ENCODE measurements at places on chromosomes 1 and 21.

DNA sequence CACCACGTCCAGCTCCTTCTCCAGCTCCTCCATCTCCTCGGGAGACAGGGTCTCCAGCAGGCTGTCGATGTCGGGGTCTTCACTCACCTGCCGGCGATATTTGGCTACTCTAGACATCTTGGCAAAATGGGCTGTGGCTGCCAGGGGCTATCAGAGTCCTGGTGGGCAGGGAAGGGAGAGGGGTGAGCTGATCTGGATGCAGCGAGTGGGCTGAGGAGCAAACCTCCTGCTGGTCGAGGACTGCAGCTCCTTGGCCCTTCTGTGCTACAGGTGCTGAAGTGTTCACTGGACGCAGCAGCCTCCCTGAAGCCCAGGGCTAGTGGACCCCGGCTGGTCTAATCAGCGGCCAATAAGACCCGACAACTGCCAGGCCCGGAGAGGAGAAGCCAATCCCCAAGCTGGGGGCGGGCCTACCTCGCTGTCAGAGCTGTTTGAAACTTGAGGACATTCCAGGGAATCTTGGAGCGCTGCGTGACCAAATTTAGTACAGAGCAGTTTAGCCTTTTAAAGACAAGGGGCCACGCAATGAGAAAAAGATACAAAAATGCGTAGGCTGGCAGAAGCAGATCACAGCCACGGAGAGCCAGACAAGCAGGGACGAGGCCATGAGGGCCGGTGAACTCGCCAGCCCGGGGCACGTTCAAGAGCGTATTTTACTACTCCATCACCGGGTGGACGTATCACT, at the start of gene LMOD1:
TSS of gene LMOD1 (minus strand) at position 325 of the 685 bp plus-strand sequence. CDS start at position 117, 208 bp downstream.
- peak; percentile 18 for DNase-seq

DNA sequence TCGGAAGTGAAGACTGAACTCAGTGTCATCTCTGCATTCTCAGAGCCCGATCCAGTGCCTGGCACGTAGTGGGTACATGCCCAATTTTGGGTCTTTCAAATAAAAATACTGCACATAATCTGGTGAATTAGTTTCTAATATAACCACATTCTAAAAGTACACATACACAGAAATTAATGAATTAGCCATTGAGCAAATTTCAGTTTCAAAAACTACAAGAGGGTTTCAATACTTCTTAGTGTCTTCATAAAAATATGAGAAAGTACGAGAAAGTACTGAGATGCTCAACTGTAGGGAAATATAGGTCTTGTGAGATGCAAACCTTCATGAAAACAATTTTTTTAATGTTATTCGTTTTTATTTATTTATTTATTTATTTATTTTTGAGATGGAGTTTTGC, 86.9 kb downstream of the SMYD2 start:
- no peak for DNase-seq

GRCh38 chr21:33870768-33871167, 44.8 kb downstream of the ATP5PO start:
- no peak for DNase-seq

DNA sequence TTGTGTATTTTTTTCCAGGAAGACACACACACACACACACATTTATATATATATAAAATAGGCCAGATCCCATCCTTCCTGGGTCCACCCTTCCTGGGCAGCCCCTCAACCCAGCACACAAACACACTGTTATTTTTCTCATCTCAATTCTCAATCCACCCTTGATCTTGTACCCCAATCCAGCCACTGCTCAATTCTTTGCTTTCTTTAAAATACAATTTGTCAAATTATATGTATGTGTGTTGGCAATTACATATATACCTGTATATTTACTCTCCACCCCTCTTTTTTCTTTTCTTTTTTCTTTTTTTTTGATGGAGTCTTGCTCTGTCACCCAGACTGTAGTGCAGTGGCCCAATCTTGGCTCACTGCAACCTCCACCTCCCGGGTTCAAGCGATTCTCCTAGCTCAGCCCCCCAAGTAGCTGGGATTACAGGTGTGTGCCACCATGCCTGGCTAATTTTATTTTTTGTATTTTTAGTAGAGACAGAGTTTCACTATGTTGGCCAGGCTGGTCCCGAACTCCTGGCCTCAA, 88.3 kb downstream of the DHRS3 start:
- no peak for DNase-seq

GRCh38 chr1:92663775-92664174, 121.1 kb downstream of the EVI5 start:
- no peak for DNase-seq

Data from amygdala (tissue), 56 donors.